ENCODE measurements at places on chromosomes 6 and 20.

DNA sequence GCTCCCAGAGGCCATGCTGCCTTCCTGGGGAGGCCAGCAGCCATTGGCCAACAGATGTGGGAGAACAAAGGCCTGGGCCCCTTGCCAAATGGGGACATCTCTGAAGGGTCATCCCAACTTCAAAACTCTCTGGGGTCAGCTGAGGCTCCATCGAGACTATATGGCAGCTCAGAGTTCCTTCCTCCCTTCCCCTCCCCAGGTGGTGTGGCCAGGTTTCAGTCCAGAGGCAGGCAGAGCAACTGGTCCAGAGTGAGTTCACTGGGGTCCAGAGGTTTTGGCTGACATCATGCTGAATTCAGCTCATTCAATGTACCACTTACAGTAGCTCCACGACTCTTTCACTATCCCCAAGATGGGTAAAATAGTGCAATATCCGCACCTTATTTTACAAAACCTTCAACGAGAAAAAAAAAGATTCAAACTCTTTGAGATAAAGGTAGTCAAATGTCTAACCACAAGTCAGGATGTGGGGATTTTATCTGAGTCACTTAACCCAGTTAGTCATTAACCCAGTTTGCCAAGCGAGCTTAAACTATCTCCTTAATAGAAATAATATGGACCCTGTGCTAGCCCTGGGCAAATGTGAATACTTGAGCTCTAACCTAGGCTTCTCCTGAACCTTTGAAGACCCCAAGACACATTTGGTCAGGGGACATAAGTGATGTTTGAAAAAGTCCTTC, 108.4 kb upstream of the PLEKHG1 start:
- no peak for DNase-seq

- DNase-seq: no peak
Observed at GRCh38 chr20:56875052-56875659, 246.1 kb downstream of the TFAP2C start.

DNA sequence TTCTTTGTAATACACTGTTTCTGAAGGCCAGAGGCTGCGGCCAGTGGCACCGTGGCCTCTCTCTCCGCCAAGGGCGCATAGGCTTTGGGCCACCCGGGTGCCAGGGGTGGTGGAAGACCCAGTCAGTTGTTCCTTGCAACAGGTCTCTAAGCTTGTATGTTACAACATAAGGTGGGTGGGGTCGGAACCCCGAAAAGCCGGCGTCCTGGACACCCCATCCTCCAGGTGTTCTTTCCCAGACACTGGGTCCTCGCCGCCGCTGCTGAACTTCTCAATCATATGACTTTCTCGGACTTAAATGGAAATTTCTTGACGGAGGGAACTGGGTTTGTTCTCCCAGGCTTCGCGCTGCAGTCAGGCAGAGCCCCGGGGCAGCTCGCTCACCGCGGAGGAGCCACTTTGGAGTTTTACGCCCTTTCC, 983 bp upstream of the KCNQ5 start:
- DNase-seq: no peak

GRCh38 chr6:152587473-152587872, 49.7 kb downstream of the SYNE1 start:
- no peak for DNase-seq

- DNase-seq: no peak
Observed at GRCh38 chr6:17389274-17389847, 4.0 kb upstream of the CAP2 start.

DNA sequence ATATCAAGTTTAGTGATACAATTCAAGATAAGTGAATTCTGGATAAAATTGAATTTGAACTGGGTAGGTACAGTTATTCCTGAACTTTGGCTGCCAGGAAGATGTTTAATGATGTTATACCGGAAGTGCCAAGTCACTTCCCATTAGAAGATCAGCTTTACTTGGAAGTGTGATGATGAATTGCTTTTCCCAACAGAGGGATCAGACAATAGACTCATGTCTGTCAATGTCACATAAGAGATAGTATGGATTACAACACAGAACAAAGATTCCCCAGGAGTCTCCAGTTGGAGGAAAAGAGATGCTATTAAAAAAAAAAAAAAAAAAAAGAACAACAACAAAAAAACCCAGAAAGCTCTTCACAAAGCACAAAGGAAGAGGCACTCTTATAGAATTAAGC, 497.9 kb upstream of the EPHA7 start:
- peak; percentile 16 for DNase-seq

- no peak for DNase-seq
Observed at GRCh38 chr6:151773382-151773781, 34.1 kb upstream of the ESR1 start.

DNA sequence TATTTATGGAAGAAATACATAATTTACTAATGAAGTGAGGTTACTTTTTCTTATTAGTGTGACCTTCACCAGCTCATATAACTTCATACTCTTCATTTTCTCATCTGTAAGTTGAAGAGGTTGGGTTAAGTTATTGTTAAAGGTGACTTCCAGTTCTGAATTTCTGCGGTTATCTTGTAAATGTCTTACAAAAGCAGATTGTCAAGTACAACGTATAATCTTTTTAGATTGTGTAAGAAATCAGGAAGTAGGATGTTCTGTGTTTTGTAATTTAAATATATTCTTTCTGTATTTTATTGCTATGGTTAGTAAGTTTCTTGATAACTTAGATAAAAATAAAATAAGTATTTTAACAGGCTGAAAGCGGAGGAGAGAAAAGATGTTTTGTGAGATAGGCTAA, 12.0 kb downstream of the WTAP start:
- no peak for DNase-seq

DNA sequence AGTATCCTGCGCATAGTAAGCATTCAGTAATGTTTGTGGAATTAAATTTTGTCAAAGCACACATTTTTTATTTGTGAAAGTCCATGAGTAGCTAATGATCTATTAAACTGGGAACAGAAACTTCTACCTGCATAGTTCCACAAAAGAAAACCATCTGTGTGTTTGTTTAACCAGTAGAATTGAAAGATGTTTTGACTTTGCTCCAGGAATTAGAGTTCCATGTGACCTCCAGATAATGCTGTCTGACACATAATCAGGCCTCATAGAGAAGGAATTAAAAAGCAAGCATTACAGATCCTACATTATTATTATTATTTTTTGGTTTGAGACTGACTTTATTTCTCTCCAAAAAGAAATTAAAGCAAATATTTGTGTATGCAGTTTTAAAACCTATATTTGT, 126.5 kb downstream of the PACRG start:
- no peak for DNase-seq

DNA sequence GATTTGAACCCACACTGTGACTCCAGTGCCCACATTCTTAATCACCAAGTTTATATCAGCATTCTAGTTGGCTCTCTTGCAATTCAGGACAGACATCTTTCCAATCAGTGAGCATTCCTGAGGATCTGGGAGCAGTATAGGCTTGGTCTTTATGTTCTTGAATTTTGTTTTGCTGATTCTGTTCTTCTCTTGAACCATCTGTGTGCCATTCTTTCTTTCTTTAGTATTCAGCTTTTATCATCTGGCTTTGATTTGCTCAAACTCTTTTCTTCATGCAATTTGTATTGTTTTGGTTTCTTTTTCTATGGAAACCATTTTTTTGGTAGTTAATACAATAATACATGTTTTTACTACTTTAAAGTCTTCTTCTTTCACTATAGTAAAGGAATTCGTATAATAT, 162.4 kb downstream of the CD109 start:
- no peak for DNase-seq

DNA sequence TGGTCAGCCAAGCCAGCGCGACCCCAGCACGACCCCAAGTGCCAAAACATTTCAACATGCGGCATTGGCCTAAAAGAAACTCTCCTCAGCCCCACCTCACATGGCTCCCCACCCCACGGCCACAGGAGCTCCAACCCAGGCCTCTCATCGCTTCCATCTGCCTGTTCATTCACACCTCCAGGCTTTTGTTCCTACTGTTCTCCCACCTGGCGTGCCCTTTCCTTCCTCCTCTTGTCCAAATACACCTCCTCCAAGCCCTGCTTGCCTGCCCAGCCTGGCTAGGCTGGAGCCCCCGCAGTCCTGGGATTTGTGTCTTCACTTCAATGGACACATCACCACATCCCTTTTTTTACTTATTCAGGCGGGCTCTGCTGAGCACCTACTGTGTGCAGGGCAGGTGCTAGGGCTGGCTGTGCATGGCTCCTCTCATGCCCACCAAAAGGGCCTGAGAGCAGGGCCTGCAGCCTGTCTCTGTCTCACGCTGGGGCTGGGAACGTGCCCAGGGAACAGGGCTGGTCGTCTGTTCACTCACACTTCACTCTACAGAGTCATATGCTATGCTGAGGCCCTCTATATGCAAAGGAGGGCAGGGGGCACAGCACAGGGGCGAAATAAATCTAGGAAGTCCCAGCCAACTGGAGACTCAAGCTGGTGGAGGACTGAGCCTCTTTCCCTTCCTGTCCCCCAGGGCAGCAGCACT, 61.1 kb downstream of the GRM4 start:
- no peak for DNase-seq

DNA sequence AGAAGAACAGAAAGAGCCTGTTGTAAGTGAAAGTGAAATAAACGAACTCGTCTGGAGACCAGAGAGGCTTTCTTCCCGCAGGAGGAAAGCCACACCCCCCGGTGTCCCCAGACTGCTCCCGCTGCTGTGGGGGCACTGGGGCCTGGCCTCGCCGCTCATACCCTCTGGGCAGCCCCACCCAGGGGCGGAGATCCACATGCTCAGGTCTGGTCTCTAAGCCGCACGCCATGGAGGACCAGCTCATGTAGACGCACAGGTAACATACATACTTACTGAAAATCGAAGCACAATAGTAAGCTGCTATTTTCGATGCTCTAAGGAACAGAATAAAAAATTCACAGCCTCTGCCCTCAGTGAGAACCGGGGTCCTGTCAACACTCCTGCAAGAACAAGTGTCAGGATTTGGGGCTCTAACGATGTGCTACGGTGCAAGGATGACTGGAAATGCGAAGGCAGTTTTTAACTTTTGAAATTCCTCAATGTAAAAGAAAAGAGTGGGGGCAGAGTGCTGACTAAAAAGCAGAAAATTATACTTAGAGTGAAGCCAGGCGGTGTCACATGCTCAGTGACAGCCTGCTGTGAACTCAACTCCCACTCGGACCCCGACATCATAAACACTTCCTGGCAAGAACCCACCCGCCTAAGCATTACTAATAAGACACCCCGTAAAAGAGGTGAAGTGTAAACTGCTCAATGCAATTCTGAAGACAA, 110.5 kb downstream of the IRF4 start:
- peak; percentile 44 for DNase-seq

- DNase-seq: no peak
Observed at GRCh38 chr6:85026021-85026420, 261.6 kb upstream of the TBX18 start.

DNA sequence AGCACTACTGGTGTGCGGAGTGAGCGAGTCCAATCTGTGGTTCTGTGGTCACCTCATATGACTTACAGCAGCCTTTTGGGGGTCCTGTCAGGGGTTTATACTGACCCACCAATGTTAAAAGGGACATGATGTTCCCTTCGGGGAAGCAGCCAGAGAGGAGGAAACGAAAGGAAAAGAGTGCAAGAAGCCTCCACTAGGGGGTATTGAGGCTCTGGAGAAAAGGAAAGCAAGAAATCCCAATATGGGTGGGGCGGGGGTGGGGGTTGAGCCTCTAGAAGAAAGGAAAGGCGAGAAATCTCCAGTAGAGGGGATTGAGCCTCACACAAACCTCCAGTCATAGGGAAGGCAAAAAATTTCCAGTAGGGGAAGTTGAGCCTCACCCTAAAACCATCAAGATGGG, 249.3 kb upstream of the ECI2 start:
- no peak for DNase-seq

- no peak for DNase-seq
Observed at GRCh38 chr6:145733207-145733606, 2.1 kb downstream of the EPM2A start.

DNA sequence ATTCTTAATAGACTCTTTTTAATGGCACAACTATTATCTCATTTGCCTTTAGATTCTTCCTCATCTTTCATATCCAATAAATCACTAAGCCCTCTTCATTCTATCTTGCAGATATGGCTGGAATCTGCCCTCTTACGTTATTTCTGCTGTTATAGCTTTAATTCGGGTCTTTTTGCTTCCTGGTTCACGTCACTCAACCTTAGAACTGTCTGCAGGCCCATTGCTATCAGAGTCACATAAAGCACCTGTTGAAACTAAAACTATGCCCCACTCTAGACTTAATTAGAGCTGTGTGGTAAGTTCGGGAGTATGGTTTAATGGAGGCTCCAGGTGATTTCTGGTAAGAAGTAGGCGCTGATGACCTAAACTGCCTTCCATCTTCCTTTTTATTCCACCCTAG, 988 bp downstream of the QRSL1 start:
- no peak for DNase-seq

- DNase-seq: no peak
Observed at GRCh38 chr6:130794010-130794697, 33.1 kb upstream of the SMLR1 start.

- no peak for DNase-seq
Observed at GRCh38 chr6:169145991-169146501, 107.6 kb downstream of the THBS2 start.

GRCh38 chr6:168113226-168113625, 34.2 kb upstream of the FRMD1 start:
- no peak for DNase-seq

- no peak for DNase-seq
Observed at GRCh38 chr20:51631953-51632352, 89.4 kb upstream of the NFATC2 start.

DNA sequence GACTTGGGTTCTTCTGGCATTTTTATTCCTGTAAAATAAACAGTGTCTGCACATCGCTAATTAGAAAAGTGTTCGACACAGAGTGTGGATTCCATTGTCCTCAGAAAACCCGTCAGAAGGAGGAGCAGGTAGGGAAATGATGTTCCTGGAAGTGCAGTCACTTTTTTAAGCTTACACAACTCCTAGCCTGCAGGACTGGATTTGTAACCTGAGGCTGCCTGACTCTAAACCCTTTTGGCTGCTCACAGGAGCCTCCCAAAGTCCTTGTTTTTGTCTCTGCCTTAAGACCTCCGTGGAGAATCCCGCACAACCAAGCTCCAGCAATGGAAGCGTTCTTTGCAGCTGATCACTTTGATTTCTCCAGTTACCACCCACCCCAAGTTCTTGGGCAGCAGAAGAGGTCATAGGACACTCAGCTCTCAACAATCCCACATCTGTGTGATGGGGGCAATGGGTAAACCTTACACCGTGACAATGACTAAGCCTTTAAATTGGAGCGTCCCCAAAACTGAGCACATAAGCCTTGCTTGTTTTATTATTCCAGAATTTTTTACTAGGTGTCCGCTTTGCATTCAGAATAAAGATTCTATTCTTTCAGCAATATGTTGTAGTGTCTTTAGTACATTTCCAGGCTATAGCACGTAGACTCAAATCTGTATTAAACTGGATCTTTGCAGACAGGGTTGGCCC, 227.9 kb downstream of the TBXT start:
- no peak for DNase-seq

- no peak for DNase-seq
Observed at GRCh38 chr6:161082215-161082614, 90.6 kb downstream of the MAP3K4 start.

- DNase-seq: no peak
Observed at GRCh38 chr20:3706774-3707507, 5.5 kb downstream of the SIGLEC1 start.

Data from A673 (cell line).